ENCODE measurements at places on chromosomes 16 and 17.

DNA sequence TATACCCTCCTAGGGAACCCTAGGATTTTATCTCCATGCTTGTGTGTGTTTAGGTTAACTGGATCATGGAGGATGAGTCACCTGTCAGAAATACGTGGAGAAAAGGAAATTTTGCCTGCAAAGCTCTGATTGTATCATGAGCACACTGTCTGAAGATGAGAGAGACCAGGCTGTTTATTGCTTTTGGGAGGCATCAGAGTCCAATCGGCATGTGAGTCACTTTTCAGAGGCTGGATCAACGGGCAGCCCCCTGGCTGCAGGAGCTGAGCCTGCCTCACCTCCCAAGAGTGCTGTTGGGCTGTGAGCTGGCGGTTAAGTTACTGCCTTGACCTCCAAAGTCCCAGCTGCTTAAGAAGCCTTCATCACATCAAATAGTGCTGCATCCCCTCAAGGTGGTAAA is 41.5 kb upstream of the MED9 start:
- DNase-seq, result no peak

- no peak for DNase-seq
Observed at GRCh38 chr16:13203725-13204124, 302.3 kb downstream of the SHISA9 start.

DNA sequence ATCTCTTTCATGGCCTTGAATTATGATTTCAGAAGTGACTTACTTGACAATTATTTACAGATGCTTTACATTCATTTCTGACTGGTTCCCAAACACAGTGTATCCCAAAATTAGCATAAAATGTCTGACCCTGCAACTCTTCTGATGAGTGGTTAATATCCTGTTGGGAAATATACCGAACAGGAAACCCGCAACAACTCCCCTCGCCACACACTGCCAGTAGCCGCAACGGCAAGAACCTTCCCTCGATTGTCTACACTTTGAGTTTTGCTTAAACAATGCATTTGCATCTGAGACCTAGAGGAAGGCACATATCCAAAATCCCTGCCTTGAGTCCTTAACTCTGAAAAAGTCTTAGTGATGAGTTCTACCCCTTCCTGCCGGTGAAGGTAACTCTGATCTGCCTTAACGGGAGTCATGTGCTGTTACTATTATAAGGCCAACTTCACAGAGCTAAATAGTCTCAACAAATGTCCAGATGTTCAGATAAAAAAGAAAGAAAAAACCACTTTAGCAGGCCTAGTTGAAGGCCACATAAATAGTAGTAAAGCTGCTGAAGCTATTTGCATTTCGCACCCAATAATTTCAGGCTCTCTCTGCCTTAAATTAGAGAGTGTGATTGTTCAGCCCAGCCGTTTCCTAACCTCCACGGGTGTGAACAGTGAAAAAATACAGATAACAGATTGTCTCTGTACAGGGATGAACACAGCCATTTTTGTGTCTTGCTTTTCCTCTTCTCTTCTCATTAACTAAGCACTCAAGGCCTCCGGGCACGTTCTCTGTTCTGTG is 321.1 kb downstream of the HS3ST3B1 start:
- no peak for DNase-seq

DNA sequence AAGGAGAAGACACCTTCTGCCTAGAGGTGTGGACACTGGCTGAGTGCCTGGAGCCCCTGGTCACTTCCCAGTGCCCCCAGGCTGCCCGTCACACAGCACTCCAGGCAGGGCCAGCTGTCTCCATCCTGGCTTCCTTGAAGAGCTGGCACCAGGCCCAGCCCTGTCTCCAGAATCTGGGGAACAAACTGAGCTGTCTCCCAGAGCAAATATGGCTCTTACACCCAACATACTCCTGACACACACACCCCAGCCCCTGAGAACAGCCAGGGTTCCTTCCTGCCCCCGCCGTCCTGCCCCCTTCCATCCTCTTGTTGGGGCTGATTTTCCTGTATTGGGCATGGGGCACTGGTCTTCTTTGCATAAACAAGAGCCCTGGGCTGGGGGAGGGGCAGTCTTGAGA is 9.1 kb downstream of the NHERF1 start:
- no peak for DNase-seq

DNA sequence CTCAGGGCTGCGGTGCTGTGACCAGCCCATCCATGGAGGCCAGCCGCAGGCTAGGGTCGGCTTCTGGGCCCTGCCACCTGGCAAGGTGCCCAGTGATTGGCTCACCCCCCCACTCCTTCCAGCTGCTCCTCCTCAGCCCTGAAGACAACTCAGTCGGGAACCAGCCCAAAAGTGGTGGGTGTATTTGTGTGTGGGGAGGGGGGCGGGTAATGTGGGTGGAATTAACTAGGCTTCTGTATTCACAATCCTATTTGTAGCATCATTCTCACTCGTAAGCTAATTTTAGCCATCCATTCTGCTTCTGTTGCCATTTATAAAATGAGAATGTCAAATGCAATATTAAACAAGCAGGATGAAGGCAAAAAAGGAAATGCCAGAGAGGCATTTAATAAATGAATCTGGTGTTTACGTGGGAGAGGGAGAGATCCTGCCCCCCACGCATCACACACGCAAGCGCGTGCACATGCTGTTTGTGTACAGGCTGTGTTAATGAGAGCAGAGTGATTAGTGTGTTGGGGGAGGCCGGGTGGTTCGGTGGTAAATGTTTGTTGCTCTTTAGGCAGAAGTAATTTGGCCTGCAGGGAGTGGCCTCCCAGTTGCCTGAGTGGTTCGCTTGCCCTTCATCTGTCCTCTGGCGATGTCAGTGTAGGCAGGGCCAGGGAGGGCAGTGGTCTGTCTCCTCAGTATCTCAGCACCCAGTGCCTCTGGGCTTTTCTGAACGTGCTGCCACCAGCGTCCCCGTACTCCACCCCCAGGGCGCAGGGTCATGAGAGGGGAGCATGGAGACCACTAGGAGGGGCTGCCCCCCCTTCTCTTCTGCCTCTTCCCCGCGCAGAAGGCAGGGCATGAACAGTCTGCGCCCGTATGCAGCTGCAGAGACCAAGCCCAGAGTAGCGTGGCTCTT is 140.1 kb downstream of the CCDC182 start:
- DNase-seq, result no peak

DNA sequence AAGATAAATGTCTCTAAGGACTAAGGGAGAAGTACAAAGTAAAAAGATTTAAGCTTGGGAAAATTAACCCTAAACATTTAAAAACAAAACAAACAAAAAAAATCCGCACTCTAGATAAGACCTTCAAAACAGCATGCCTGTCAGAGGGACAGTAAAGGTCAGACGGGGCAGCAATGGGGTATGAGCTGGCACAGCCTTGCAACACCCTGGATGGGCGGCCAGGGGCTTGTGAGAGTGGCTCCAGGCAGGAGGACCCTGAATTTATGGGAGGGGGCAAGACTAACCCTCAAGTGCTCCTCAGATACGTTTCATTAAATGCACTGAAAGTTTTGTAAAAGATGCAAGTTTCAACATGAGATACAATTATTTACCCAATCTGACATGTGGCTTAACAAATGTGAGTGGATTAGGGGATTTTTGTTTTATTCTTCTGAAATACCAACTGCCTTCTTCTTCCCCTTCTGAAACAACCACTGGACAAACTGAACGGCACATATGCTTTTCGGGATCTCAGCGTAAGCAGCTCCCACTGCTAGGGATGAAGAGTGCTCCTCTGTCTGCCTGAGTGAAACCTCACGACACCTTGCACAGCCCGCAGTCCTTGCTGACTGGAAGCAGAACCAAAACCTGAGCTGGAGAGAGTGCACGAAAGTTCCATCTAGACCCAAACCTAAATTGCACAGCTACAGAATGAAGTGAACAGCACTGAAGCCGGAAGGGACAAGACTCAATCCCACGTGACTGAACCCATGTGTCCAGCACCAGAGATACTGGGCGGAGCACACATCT is 128.4 kb downstream of the ANKRD11 start:
- no peak for DNase-seq

DNA sequence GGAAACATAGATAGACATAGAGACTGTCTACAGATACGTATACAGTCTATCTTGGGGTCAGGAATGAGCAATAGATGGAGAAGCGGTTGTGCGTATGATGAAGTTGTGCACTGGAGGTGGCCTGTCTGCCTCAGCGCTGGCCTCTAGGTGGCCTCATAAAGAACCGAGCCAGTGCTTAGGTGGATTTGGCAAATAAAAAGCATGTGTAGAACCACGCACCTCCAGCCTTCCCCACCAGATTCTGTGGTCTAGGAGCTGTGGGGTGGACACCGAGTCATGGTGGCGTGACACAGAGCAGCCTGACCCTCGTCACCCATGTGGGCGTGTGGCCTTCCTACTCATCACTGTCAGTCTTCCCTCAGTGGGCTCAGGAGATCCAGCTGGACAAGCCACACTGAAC is 34.0 kb downstream of the PGS1 start:
- no peak for DNase-seq

- DNase-seq, result peak; percentile 44
Observed at GRCh38 chr17:44350733-44351226, 5.7 kb downstream of the GRN start.

DNA sequence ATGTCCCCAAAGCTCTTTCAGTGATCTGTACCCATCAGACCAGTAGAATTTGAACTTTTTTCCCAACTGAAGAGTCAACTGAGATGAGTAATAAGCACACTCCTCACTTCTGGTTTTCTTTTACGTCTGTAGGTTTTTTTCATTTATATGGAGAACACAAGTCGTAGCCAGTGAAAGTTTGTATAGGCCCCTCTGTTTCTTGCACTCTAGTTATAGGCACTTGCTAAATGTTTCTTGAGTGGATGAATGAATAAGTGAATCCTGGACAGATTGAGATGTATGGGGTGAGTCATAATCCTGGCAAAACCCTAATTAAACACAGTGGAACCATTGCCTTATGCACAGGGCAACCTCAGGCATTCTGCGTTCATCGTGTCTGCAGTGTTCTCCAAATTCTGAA is 193.7 kb upstream of the TBX2 start:
- no peak for DNase-seq

DNA sequence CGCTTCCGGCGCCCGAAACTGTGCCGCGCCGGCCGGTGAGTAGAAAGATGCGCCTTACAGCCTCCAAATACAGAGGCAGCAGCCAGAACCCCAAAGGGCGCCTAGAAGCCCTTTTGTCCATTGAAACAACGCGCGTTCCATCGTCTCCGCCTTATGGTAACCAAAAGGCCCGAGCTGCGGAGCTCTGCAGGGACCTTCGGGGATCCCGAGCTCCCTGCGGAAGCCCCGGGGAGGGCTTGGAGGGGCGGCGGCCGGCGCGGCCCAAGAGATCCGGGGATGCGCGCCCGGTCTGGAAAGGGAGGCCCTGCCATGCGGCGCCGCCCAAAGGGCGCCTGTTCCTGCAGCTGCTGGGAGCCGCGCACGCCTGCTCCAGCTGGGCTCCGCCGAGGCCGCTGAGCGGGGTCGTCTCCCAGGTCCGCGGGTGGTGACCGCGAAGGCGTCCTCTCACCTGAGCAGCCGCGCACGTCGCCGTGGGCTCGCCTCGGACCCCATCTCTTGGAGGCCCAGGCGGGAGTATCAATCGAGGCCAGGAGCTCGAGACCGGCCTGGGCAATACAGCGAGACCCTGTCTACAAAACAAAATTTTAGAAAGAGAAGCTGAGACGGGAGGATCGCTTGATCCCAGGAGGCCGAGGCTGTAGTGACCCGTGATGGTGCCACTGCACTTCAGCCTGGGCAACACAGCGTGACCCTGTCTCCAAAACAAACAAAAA is 742 bp upstream of the FBXO31 start:
- DNase-seq, result no peak

DNA sequence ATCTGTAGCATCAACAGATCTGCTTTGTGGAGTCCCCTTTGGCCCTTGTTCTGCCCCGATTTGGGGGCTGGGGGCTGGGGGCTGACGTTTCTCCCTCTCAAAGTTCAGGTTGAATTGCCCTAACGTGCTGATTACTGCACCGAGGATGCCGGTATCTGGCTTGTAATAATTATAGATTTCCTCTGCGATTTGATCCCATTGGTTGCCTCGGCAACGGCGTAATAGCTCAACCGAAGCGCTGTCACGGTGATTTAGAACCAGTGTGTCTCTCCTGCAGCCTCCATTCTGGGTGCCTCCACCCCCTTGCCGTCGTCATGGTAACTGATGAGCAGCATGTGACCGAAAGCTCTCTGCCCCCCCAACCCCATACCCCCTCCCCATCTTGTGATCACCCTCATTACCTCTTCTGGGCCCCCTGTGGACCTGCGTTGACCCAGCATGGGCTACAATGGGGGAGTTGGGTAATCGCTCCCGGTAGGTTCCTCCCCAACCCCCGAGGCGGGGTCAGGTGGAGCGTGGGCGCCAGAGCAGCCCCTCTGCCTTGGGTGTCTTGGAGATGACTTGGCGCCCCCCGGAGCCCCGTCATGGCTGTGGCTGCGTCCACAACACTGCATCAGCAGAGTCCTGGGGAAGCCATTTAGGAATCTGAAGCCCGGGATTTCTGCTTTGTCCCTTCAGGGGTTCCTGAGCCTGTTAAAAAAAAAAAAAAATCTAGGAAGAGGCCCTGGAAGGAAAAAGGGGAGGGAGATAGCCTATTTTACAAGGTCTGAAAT is 38.4 kb downstream of the ABAT start:
- DNase-seq, result no peak

DNA sequence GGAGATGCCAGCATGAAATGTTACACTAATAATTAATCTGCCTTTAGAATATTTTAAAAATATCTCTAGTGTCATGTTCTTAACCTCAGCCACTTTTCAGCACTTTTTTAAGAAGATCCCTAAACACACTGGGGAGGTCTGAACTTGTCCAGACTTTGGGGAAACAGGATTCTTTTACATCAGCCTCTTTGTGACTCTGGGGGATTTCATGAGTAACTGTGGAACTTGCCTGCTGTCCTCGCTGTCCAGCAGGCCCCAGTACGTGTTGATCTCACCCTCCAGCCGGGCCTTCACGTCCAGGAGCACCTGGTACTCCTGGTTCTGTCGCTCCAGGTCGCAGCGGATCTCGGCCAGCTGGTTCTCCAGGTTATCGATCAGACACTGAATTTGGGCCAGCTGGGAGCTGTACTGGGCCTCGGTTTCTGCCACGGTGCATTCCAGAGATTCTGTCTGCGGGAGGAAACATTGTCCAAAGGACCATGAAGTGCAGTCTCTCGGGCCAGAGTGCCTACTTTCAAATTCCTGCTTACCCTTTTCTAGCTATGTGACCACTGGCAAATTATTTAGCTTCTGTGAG is 5.5 kb downstream of the KRT40 start:
- no peak for DNase-seq

GRCh38 chr16:66152823-66153393 is 213.6 kb upstream of the CDH5 start:
- DNase-seq, result no peak
